ENCODE measurements at places on chromosomes 1 and 21. TPM values are rescaled to one million over a fixed set of nuclear protein-coding genes. Genes with fewer than 3 reads are reported as not detected.

MAN1C1 gene
- total RNA-seq: 4.4 TPM

ICOSLG gene
- 38.0 TPM for total RNA-seq

DNA sequence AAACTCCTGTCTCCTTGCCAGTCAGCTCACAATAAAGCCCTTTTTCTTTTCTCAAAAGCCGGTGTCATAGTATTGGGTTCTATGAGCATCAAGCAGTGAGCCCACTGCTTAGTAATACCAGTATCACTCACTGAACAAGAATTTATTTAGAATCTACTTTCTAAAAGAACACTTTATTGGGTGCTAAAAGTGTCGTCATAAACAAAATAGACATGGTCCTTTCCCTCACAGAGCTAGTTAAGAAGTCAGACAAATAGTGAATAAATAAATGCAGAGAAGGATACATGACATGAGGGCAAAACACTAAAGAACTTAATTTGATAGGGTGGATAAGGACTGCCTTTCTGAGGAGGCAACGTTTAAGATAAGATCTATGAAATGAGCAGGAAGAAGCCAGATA is 32.2 kb downstream of the EVI5 start:
- H3K4me1 ChIP-seq: no peaks in the 10 kb centered on the region
- no peak for DNase-seq
- H3K4me3 ChIP-seq: no peak overlapping the region
- no peak overlapping the region for H3K27ac ChIP-seq
- H3K27me3 ChIP-seq: no peaks in the 10 kb centered on the region

- H3K4me1 ChIP-seq: peaks cover 8% of the 10 kb centered on the region
- no peaks in the 10 kb centered on the region for H3K27me3 ChIP-seq
- peak within 1 kb of the TSS; percentile 89 for H3K27ac ChIP-seq
- DNase-seq: peak; percentile 72
Observed at GRCh38 chr1:63773815-63774616, at the start of gene ROR1. ROR1 (plus strand) TSS chr1:63774017.

- no peaks in the 10 kb centered on the region for H3K36me3 ChIP-seq
- no peaks in the 10 kb centered on the region for H3K27me3 ChIP-seq
- no peaks in the 10 kb centered on the region for H3K4me1 ChIP-seq
- DNase-seq: no peak
- H3K27ac ChIP-seq: no peak overlapping the region
Observed at GRCh38 chr1:29629814-29630516, 393.6 kb downstream of the PTPRU start.

- no peak overlapping the region for H3K4me3 ChIP-seq
- no peaks in the 10 kb centered on the region for H3K36me3 ChIP-seq
- H3K27ac ChIP-seq: no peak overlapping the region
Observed at GRCh38 chr1:109559995-109560394, 11.6 kb downstream of the GNAI3 start.

All from Peyer's patch (tissue), 4 donors.